ENCODE measurements at places on chromosomes 2 and 18.

GRCh38 chr2:197613509-197613987, 61.8 kb downstream of the RFTN2 start:
- no peak for ATAC-seq

DNA sequence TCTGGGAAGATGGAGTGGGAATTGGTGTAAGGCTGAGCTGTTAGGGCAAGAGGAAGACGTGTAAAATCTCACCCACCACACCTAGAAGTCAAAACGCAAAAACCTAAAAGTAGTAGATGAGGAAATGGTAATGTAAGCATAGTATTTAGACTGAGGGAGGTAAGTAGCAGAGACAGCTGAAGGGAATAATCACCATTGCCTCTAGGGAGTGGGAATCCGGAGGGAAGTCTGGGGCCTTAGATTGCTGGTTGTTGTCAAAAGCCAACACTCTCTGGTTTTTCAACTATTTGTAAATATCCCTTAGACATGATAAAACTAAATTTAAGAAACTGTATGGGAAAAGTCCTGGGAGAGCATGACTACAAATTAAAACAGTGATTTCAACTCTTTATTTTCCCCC, 28.7 kb upstream of the MYCN start:
- ATAC-seq = no peak

DNA sequence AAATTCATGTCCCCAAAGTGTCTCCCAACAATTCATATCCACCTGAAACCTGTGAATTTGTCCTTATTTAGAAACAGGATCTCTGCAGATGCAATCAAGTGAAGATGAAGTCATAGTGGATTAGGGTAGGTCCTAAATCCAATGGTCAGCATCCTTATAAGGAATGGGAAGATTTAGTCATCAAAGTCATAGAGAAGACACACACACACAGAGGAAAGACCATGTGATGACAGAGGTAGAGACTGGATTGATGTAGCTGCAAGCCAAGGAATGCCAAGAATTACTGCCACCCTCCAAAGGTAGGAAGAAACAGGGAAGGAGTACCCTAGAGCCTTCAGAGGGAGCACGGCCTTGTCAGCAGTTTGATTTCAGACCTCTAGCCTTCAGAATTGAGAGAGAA, 17.7 kb downstream of the ADD2 start:
- ATAC-seq = no peak

DNA sequence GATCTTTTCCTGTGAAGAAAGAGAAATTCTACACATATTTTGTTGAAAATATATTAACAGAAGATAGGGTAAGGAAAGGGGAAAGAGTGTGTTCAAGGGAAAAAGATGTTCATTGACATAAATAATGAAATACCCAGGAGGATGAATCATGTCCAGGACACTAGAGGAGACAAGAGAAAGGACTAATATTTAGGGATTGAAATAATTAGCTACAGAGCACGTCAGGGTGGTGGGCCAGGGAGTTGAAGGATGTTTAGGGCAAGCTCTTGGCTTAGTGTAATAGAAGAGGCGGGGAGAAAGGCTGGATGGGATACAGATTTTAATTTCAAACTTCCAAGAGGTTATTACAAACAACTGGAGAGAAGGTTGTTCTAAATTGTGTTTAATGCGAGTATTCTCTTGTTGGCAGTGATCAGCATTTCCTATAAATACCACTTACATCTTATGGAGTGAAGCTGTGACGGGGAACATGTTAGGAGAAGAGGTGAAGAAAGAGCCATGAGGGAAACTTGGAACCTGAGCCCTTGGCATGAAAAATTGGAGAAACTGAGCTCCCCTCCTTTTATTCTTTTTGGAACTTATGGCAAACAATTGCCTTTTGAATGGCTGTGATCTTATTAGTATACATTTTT, 36.6 kb upstream of the CETN1 start:
- no peak for ATAC-seq

GRCh38 chr2:235858881-235859280, 309.3 kb downstream of the GBX2 start:
- ATAC-seq = no peak

GRCh38 chr2:36445185-36445866, 89.7 kb downstream of the CRIM1 start:
- ATAC-seq = no peak

All from activated T-helper 17 cell treated with anti-CD3 and anti-CD28 coated beads, Interleukin-2, amount 50 U/mL, for 72 hours (primary cell).